ENCODE measurements at places on chromosomes 3 and 15.

- no peak for DNase-seq
Observed at GRCh38 chr15:78045189-78045588, 32.3 kb downstream of the TBC1D2B start.

- no peak for DNase-seq
Observed at GRCh38 chr3:24907106-24907505, 412.5 kb upstream of the THRB start.

GRCh38 chr3:112746675-112747280 lies 99.9 kb downstream of the CD200R1L start:
- no peak for DNase-seq

DNA sequence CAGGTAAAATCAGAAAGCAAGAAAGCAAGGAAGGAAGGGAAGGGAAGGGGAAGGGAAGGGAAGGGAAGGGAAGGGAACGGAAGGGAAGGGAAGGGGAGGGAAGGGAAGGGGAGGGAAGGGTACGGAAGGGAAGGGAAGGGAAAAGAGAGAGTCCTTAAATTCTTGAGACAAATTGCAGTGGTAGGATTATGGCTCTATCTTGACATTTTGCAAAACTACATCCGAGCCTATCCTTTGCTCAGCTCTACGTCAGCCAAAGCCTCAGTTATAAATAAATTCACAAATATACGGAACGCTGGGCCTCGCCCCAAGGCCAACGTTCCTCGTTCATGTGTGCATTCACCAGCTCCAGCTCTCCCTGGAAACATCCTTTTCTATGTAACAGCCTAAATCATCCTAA lies 25.5 kb upstream of the HES1 start:
- no peak for DNase-seq

- no peak for DNase-seq
Observed at GRCh38 chr3:96986241-96986640, 171.8 kb downstream of the EPHA6 start.
